Activated CD8-positive, alpha-beta T cell treated with anti-CD3 and anti-CD28 coated beads, Interleukin-2, amount 10 ng/mL, durations not matched to agents 7 days and 5 days (primary cell): ENCODE measurements at places on chromosomes 7 and 10.

- no peak for DNase-seq
Observed at GRCh38 chr7:45610660-45611299, 36.6 kb downstream of the ADCY1 start.

- DNase-seq, result no peak
Observed at GRCh38 chr7:79182283-79182682, 271.2 kb downstream of the MAGI2 start.

DNA sequence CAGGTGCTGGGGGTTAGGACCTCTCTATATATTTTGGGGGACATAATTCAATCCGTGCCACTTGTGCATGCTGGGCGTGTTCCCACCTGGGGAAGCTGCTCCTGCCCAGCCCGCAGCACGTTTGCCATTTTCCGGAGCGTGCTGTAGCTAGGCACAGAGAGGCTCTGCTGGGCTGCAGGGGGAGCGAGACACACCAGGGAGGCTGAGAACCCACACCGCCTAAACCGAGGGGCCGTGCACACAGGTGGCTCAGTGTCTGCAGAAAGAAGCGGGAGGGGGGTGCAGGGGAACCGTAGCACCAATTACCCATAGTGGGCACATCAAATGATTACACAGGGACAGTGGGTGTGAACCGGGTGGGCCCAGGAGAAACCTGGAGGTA lies 27.0 kb downstream of the PRKAG2 start:
- no peak for DNase-seq

DNA sequence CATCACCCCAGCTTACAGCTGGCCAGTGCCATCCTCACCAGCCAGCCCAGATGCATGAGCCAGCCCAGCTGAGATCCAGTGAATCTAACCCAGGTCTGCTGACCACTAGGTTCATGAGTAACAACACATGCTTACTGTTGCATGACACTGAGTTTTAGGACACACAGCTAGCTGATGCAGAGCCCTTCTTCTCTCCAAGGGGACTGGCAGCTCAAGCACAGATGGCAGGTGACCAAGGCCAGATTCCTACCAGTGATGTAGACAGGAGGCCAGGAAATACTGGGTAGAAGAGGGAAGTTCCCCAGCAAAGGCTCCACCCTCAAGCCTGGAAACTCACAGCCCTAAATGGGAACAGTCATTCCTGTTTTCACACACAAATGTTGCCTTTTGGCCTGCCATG lies 236.6 kb downstream of the GRID1 start:
- DNase-seq, result no peak

DNA sequence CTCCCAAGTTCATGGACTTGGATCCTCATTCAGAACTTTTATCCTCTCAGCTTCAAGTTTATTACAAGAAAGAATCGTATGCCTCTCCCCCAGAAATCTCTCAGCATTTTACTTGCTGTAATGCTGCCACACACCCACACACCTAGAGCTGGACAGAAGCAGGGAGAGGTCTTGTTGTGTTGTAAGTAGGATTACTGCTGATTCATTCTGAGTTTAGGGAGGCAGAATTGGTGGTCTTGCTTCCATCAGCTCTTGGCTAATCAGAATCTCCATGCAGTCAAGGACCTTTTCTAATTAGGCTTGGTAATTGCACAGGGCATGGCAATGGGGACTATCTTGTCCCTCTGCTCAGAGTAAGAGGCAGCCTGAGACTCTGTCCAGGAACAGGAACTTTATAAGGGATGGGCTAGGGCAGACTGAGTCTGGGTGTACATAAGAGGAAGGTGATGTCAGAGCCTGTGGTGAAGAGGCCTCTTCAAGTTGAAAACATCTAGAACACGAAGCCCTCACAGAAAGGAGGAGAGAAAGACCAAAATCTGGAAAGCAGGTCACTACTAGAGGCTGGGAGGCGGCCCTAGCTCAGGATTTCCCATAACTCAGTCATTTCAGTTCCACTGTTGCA lies 7.0 kb upstream of the PTPRE start:
- DNase-seq, result no peak

DNA sequence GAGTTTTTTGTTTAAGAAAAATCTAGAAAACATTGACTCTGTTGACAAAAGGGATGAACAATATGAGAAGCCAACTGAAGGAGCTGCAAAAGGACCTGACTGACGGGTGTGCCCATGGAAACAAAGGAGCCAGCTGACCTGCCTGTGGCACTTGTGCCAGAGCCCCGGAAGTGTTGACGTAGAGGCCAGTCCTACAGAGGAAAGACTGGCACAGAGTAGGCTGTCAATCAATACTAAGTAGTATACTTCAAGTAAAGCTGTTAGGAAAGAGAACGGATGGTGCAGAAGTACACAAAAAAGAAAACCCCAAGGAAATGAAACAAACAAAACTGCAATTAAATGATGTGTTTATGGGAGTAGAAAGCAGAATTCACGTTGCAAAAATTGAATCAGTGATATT lies 19.0 kb upstream of the ABI1 start:
- DNase-seq, result no peak

DNA sequence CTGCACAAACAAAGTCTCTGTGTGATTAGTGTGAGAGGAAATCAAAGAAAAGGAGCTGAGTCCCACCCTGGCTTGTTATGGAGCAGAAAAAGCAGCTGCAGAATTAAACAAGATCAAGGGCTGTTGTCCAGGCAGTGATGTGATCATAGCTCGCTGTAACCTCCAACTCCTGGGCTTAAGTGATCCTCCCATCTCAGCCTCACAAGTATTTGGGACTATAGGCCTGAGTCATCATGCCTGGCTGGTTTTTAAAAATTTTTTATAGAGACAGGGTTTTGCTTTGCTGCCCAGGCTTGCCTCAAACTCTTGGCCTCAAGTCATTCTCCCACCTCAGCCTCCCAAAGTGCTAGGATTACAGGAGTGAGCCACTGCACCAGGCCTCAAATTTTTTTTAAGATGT lies 88.9 kb downstream of the IPMK start:
- DNase-seq, result no peak

DNA sequence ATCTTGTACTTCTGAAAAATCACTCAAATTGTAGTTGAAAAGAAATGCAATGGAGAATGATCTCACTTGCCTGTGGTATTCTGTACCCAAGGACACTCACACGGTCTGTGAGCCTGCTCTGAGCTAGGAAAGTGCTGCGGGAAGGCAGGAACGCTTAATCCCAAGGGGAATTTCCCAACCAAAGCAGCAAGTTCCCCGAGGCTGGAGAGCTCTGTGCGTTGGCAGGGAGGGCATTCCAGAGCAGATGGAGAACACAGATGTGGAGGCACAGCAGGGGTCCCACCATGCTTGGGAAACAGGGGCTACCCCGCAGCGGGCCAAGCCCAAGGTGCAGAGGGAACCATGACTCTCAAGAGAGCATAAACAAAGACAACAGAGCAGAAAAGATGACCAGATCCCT lies 13.6 kb downstream of the SVIL start:
- DNase-seq, result no peak

GRCh38 chr7:80186721-80187120 lies 52.1 kb downstream of the GNAI1 start:
- DNase-seq, result no peak

GRCh38 chr10:110691139-110691538 lies 47.0 kb downstream of the RBM20 start:
- DNase-seq, result no peak

DNA sequence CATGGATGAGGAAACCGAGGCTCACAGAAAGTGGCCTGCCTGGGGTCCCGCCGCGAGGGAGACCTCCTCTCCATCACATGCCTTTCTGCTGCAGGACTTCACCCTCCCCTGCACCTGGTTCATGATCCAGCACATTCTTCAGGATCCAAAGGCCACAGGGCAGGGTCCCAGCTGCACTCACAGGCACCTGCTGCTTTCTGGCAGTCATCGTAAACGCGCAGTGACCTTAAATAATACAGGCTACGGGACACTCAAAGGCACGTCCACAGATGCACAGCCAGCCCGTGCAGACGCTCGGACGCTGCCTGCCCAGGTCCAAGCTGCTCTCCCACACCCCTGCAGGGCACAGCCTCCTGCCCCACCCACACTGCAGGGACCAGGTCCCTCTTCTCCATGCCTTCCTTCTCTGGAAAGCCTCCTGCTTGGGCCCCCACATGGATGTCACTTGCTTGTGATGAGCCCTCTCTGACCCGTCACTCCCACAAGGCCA lies 49.9 kb downstream of the CALML3 start:
- no peak for DNase-seq

- DNase-seq, result no peak
Observed at GRCh38 chr7:94276795-94277194, 117.9 kb upstream of the COL1A2 start.

DNA sequence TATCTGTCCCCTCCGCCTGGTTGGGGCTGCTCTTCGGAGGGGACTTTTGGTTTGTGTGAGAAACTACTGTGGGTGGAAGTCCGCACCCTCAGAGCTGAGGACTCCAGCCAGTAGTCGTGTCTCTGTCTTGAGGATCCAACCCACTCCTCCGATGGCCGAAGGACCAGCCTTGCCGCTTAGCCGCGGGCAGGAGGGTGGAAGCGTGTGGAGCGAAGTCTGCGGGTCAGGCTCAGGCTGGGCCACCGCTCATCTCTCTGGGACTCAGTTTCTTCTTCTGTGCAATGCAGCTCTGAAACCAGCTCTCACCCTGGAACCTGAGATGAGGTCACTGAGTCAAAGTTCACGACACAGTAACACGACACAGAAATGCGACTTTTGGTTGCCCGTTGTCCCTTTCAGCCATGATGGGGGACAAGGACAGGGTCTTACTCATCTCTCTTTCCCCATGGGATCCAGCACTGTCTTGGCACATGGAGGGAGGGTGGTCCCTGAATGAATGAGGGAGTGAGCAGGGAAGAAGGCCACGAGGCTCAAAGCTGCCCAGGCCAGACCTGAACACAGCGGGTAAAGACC lies 133.3 kb upstream of the PODXL start:
- no peak for DNase-seq

DNA sequence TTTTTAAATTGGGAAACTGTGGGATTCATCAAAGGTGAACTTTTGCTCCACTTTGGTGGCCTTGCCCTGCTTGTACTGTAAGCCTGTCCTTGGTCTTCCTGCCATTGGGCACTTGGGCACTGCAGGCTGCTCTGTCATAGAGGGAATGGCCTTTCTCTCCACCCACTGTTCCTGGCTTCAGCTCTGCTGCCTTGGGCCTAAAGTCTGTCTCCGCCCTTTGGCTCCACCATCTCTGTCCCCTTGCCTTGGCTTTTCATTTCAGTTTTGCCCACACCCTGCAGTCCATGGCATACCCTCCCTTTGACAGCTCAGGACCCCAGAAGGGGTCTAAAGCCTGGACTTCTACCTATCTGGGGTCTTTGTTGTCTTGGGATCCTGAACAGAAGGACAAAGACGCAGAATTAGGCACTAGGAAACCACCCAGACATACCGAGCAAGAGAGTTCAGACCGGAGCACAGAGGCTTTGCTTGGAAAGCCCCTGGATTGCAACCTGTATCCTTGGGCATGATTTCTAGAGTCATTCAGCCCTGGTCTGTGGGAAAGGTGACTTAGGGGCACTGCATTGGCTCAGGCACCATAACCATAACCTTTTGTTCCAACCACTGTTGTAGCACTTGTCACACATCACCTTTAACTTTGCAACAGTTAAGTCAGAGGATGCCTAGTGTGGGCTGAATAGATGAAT lies 5.2 kb upstream of the ARHGAP22 start:
- DNase-seq, result no peak

GRCh38 chr10:132355297-132355696 lies 23.3 kb downstream of the LRRC27 start:
- DNase-seq, result no peak

DNA sequence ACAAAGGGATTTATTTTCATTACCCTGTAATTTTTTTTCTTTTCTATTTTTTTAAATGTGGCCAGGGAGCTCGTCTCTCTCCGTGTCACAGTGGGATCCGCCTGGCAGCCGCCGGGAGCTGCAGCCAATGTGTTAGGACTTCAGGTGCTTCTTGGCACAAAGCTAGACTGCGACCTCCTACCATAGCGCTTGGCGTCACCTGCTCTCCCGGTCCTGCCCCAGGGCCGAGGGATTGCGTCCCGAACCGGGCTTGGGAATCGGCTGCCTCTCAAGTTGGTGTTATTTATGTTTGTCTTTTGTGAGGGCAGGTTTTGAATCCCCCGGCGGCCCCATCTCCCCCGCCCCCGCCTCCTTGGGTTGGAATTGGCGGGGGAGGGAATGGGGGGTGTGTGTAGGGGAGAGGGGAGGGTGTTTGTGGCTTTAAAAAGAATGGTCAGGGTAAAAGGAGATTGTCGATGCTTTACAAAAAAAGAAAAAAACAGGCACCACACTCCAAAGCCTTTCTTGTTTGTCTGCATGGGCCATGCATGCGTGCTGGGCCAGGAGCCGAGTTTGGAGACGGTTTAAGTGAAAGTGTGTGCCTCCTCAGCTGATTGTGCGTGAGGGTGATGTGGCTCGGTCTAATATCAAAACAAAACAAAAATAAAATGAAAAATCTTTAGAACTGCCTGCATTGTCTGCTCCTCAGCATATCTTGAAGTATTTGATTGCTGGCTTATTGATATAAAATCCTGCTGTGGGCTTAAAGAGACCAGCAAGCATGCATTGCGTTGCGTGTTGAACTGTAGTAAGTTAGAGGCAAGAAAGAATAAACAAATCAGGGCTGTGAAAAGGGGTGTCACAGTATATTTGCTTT lies 1.2 kb downstream of the PPP1R9A start:
- DNase-seq, result no peak

DNA sequence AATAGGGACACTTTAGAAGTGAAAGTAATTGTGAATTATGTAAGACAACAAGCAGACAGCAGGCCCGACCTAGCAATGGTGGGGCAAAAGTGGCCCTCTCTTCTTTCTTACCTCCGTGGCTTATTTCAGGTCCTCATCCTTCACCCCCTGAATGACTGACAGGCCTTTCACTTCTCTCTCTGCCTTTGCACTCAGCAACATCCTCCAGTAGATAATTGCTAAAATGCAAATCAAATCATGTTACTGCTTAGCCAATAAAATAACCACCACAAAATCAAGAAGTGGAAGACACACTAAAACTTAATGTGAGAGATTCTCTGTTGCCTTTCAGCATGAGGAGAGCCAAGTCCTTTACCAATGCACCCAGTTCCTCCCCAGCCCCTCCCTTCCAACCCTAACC lies 274.6 kb upstream of the ZNF32 start:
- DNase-seq, result peak; percentile 9

- no peak for DNase-seq
Observed at GRCh38 chr7:132328047-132328620, 248.1 kb downstream of the PLXNA4 start.

DNA sequence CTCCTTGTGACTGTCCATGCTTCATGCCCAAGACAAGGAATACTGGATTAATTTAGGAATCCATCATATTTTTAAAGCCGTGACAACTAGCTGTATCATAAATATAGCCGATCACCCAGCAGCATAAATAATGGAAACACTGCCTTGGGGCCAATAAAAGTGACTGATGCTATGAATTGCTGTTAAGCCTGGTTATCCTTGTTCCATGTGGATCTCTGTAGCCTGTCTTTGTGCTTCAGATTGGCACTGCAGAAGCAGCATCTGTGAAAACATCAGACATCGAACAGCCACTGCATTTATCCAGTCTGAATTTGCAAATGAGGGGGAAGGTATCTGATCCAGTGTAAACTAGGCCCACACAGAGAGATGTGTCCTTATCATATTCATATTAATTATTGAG lies 1181.8 kb downstream of the SORCS1 start:
- DNase-seq, result no peak
